ENCODE measurements at places on chromosomes 11 and 22. TPM values are rescaled to one million over a fixed set of nuclear protein-coding genes. Genes with fewer than 3 reads are reported as not detected.

GRCh38 chr11:111514216-111515031, at the start of gene HOATZ:
TSS of gene HOATZ (plus strand) at chr11:111514778. CDS start at chr11:111514785, 7 bp downstream.
- H3K27ac ChIP-seq: no peak within 1 kb of the TSS
- H3K4me1 ChIP-seq: no peaks in the 10 kb centered on the region
- H3K4me3 ChIP-seq: no peak within 1 kb of the TSS

Gene IGSF9B
- total RNA-seq: 0.05 TPM

DNA sequence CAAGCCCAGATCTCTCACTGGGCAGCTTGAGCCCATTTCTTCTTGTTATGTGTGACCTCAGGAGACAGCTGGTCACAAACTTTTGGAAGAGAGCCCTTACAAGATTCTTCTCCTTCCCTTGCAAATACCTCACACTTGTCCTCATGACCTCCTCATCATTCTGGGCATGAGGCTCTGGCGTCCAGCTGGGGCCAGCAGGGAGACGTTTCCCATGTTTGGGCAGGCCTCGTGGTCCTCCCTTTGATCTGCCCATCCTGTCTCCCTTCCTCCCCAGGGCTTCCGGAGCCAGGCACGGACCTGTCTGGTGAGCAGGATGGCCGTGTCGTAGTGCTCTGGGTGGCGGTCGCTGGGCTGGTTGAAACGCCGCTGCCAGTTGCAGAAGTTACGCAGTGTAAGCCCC, 9.7 kb downstream of the ADAMTS8 start:
- H3K27ac ChIP-seq: no peak overlapping the region
- no peak for DNase-seq
- H3K4me3 ChIP-seq: no peak overlapping the region
- no peaks in the 10 kb centered on the region for H3K4me1 ChIP-seq
- H3K36me3 ChIP-seq: no peaks in the 10 kb centered on the region

Gene PLAAT4
- 9.9 TPM for total RNA-seq

Gene GP1BB
- 0.28 TPM for total RNA-seq

Gene PPP6R2
- 49.7 TPM for total RNA-seq

DNA sequence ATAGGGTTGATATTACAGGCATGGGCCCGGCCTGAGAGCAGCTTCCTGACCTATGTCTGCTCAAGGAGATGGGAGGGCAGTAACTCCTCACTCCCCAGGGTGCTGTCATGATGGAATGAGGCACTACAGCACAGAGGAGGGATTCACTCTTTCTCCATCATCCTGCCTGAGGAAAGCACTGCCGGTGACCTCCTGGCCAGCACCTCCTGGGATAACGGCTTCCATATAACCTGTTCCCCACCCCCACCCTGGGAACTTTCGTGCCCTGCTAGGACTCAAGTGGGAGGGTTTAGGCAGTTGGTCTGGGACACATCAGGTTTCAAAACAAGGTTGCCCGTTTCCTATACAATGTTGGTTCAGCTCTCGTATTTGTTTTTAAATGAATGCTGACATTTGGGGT, 42.7 kb upstream of the MN1 start:
- H3K27ac ChIP-seq: no peak overlapping the region
- H3K4me3 ChIP-seq: no peak overlapping the region
- H3K4me1 ChIP-seq: no peaks in the 10 kb centered on the region
- H3K36me3 ChIP-seq: peaks cover 9% of the 10 kb centered on the region
- no peak for DNase-seq
